Renal pelvis (tissue), 12 donors: ENCODE measurements at places on chromosomes 5 and 9.

- no peak for DNase-seq
Observed at GRCh38 chr5:145903867-145904266, 31.1 kb upstream of the GRXCR2 start.

DNA sequence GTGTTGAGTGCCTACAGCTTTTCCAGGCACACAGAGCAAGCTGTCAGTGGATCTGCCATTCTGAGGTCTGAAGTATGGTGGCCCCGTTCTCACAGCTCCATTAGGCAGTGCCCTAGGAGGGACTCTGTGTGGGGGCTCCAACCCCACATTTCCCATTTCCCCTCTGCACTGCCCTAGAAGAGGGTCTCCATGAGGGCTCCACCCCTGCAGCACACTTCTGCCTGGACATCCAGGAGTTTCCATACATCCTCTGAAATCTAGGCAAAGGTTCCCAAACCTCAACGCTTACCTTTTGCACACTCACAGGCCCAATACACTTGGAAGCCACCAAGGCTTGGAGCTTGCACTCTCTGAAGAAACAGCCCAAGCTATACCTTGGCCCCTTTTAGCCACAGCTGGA is 131.3 kb downstream of the DEPDC1B start:
- DNase-seq = no peak

DNA sequence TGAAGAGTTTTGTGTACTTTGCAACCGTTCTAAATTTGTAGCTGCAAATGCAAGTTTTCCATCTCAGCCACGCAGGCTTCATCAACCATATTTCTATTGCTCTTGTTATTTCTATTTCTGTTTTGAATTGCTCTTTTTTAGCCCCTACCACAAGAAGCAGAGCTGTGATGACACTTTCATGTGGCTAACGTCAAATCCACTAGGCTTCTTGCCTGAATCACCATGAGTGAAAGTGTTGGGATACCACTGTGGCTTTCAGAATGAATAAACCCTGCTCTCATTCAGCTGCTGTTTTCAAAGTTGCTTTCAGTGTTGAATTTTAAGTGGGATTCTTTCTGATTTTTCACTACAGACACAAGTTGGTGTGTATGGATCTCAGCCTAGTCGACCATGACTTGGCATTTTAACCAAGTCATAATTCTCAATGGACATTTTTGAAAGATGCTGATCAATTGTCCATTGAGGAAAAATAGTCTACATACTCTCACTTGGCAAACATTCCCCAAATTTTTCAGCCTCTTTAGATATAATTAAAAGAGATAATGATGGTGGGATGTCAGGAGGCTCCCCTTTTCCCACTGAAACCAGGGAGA is 41.0 kb upstream of the MTAP start:
- DNase-seq = no peak

DNA sequence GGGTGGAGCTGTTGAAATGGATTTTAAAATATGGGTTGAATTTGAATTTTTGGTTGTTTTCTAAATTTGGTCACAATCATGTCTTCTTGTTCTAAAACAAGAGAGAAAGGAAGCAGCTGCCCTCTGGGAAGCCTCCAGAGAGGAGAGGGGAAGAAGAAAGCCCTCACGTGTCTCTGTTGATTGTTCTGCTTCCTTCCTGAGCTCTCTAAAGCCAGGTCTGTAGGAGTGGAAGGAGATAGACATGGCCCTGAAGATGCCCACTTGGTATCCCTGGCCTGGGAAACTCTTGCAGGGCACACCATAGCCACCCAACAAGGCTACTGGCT is 59.6 kb downstream of the GALNT12 start:
- DNase-seq = no peak

- no peak for DNase-seq
Observed at GRCh38 chr9:93612796-93613154, 36.4 kb downstream of the PHF2 start.
